ENCODE measurements at places on chromosomes 2 and 18. TPM values are rescaled to one million over a fixed set of nuclear protein-coding genes. Genes with fewer than 3 reads are reported as not detected.

C18orf32 gene
- 38.2 TPM for total RNA-seq

STPG4 gene
- not detected for total RNA-seq

GCC2 gene
- total RNA-seq = 134 TPM

PTPRN gene
- total RNA-seq = not detected

DPYSL5 gene
- total RNA-seq = not detected

PFN4 gene
- total RNA-seq = not detected

PCARE gene
- total RNA-seq = not detected

TNP1 gene
- total RNA-seq = not detected

TRIM43 gene
- not detected for total RNA-seq

SPATA3 gene
- not detected for total RNA-seq

TNFRSF11A gene
- total RNA-seq = 1.7 TPM

- DNase-seq = no peak
Measured at GRCh38 chr2:187093771-187094412, 244.9 kb upstream of the ZSWIM2 start.

DNA sequence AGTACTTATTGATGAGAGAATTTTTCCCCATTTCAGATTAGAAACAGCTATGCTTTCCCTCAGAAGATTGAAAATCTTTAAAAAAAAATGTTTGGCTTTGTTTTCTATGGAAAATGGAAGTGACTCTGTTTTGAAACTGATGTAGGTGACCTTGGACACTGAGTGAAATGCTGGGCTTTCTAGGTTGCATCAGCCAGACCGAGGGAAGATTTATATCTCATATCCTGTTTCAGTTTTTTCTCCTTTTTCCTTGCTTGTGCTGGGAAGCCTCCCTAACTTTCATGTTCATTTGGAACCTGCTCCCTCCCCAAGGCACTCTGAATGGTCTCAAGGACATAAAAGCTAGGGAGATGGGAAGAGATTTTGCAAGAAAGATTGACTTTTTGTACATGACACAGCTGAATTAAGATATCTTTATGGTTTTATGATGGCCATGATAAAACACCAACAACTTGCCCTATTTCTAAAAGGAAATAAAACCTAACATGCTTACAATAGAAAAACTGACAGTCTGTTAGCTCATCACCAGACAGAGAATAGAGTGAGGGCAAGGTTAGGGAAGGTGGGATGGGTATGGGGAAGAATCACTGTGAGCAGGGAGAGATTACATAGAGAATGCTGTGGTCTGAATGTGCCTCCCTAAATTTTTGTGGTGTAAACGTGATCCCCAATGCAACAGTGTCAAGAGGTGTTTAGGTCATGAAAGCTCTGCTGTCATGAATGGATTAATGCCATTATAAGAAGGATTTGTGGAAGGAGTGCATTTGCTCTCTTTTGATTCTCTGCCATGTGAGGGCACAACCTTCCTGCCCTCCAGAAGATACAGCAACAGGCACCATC, 249.7 kb downstream of the TPGS2 start:
- no peak for DNase-seq

- DNase-seq = no peak
Measured at GRCh38 chr2:52537588-52537987, 1230.0 kb upstream of the CHAC2 start.

DNA sequence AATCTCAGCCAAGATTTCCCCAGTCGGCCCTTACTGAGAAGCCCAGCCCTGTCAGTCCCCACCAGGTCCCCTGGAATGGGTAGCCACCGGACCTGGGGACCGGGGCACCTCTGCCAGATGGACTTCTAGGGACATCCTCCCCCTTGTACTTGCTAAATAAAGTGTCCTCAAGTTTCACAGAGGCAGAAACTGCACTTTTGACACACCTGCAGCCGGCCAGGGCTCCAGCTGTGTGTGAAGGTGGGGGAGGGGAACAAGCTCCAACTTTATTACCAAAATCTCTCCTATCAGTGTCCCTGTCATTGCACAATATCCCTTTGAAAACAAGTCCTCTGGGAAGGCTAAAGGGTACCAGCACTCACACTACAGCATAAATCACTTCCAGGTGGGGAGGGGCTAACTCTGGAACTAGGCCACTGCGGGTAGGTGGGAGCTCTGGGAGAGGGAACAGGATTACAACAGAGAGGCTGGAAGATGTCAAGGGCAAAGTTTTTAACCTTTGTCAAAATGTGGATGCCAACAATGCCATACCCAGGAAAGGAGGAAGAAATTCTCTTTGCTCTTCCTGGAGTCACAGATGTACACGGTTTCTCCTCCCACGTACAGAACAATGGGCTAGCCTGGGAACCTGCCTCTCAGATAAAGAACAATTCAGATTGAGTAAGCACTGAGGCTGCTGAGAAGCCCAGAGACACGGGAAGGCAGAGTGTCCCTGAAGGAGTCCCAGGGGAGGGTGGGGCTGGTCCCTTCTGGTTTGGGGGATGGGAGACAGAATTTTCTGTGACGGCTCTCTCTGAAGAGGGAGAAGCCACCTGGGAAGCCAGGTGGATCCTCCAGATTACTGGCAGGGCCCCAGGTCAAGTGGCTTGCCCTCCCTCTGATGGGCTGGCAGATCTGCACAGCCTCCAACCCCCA, 11.0 kb downstream of the SDC1 start:
- DNase-seq = no peak

- DNase-seq = no peak
Measured at GRCh38 chr2:175577368-175577970, 396.0 kb upstream of the ATP5MC3 start.

- DNase-seq = no peak
Measured at GRCh38 chr18:69683176-69683575, 264.5 kb downstream of the CD226 start.

DNA sequence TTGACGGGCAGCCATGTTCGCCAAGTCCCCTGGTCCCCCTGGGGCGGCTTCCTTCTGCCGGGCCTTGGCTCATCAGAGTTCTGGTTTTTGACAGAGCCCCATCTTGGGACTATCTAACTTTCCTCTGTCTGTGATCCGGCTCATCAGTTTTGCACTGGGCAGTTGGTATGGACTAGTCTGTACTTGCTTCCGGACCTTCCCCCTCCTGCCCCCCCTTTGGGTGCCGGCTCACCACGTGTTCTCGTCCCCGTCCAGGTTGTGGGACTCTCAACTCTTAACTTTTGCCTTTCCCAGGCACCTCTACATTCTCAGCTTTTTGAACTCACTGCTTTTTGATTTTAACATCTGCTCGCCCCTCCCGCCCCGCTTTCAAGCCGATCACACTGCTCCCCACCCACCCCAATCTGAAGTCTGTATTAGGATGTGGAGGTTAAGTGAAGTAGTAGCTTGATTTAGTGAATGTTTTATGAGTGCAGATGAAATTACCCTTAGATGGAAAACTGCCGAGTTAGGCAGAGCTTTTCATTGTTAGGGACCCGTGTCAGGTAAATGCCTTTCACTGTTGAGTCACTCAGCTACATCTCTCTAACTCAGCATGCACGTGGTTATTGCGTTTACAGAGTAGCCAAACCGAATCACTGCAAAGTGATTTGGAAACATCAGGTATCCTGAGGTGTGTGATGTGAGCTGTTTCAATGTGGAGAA, 874 bp downstream of the WDR43 start:
- peak; percentile 30 for DNase-seq

GRCh38 chr2:172011812-172012575, 12.2 kb downstream of the METAP1D start:
- no peak for DNase-seq

DNA sequence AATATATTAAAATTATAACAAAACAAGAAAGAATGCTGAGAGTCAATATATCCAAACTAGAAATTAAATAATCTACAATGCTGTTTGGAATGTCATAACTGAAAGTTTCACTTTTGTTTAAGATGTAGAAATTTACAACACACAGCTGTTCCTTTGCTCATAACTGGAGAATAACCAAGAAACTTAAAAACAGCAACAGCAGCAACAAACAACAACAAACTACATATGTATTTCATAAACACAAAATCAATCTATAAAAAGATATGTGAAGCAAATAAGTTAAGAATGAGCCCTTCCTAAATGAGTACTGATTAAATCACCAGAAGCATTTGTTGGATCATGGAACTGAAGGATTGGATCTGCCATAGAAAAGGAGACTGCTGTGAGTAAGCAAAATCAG, 456.5 kb upstream of the ZNF804A start:
- DNase-seq = no peak

- DNase-seq = no peak
Measured at GRCh38 chr2:192978395-192978794, 783.7 kb upstream of the TMEFF2 start.

GRCh38 chr2:113278742-113279139, at the start of gene PAX8:
PAX8 (minus strand) TSS chr2:113278921; CDS start chr2:113278394, 527 bp downstream.
- DNase-seq = no peak

GRCh38 chr2:26952374-26952773, 18.1 kb upstream of the MAPRE3 start:
- DNase-seq = no peak

DNA sequence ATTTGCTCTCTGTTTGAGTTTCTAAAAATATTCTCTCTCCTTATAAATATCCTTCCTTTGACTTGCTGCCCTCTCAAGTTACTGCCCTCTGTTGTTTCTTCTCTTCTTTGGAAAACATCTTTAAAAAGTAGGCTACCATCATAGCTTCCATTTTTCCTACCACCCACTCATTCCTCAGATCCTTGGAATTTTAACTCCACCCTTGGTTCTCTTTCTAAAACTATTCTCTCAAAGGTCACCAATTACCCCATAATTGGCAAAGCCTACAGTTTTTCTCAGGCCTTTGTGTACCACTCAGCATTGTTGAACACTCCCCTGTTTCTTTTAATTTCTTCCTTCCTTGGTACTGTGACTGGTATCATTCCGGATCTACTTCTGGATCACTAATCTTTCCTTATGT, 43.0 kb upstream of the ITGAV start:
- no peak for DNase-seq

DNA sequence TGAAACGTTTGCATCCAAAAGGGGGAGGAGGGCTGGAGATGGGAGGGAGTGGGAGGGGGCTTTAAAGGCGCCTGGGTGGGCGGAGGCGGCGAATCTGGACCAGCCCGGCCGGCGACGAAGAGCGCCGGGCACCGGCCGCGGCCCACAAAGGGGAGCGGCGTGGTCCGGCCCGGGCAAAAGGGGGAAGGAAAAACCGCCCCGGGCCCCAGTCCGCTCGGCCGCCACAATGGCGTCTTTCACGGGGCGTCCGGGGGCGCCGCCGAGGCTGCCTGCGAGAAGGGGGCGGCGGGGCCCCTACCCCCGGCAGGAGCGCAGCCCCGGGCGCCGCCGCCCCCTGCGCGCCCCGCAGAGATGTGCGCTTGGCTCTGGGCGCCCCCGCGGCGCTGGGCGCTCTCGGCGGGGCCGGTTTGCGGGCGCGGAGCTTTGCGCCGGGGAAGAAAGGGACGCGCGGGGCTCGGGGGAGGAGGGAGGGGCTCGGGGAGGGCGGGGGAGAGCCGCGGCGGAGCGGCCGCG, 108.1 kb upstream of the KCTD1 start:
- DNase-seq = no peak

DNA sequence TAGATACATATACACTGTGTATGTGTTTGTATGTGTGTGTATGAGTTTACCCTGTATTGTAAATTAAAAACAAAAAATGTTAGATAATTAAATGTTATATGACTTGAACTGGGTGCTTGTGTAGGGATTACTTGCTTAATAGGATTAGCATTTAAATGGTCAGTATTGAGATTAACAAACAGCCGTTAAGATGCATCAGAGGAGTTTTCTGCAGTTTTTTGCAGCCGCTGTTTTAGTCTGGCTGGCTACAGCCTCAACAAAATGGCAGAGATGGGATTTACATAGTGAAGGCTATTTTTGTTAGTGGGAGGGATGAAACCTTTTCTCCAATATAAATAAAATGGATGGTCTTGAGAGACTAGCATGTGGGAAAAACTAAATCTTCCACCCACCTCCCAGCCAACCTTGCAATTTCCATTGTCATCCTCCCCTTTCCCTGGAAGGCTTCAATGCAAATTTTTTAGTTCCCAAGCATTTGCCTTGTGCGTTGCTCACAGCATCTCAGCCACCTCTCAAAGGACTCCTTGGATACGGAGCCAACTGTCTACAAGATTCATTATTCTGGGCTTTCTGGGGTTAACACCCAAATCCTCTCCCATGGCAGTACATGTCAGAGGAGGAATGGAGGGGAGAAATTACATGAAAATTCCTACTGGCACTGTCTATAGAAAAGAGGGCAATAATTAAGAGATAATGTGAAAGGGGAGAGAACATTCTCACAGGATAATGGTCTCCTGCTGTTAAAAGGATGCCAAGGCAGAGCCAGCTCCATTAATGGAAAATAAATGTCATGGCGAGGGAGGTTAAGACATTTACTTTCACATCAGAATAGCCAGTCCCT, 351.9 kb downstream of the CDH2 start:
- no peak for DNase-seq

GRCh38 chr18:3093624-3094337, 80.8 kb upstream of the LPIN2 start:
- no peak for DNase-seq

GRCh38 chr2:142791335-142791734, 86.1 kb upstream of the KYNU start:
- no peak for DNase-seq

DNA sequence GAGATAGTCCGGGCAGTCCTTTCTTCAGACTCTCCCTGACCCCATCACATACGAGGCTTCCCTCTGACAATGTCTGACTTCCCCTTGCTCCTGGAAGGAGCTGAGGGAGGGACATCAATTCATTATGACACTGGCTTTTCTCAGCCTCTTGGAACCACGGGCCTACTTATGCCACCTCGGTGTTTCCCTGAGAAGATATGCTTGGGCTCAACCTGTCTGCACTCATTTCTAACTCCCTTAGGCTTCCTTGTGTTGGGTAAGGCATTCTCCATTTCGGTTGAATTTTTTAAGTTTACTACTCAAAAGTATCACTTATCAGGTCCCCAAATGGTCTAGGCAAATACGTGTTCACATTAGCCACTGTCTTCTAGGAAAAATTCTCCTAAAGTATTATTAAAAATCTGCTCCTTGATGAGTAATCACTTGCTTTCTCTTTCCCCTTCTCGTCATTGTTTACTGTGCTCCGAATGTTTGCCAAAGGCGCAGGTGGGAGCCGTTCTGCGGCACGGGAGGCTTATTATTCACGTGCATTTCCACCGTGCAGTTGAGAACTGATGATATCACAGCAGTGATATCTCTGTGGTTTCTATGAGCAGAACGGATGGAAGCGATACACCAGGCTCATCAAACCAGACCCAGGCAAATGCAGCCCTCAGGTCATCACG, 33.1 kb downstream of the ARL4C start:
- DNase-seq = peak; percentile 64

DNA sequence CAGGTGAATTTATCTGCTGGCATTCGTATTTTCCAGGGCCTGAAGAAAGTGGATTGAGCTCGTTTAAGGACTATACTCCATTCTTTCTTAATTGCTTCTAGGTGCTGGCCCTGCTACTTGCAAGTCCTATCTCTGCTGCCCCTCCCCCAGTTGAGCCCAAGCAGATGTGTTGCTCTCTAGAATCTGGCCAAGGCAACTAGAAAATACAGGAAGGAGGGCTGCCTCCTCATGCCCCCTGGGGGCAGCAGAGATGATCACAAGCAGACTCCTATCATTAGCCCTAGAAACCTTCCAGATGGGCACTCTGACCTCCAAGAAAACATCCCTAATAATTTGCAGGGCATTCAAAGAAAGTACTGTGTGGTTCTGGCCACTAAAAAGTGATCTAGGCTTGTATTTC, 72.5 kb upstream of the CYP26B1 start:
- DNase-seq = no peak

- no peak for DNase-seq
Measured at GRCh38 chr2:9654452-9655100, 23.8 kb upstream of the YWHAQ start.

Measured in CD4-positive, alpha-beta T cell (primary cell).